ENCODE measurements at places on chromosomes 11 and 22. TPM values are rescaled to one million over a fixed set of nuclear protein-coding genes. Genes with fewer than 3 reads are reported as not detected.

The SLC35E4 gene
- total RNA-seq = 7.4 TPM

The OR51B5 gene
- 0.26 TPM for total RNA-seq

The OR8A1 gene
- not detected for total RNA-seq

The CRACR2B gene
- total RNA-seq = 2.4 TPM

The ZNF143 gene
- 26.2 TPM for total RNA-seq

The ZC3H12C gene
- total RNA-seq = 8.5 TPM
